Stimulated activated CD4-positive, alpha-beta T cell treated with anti-CD3 and anti-CD28 coated beads, Interleukin-4, amount 100 ng/mL, for 48 hours (primary cell): ENCODE measurements at places on chromosomes 5 and 9.

GRCh38 chr5:14851050-14851419 lies 20.5 kb downstream of the ANKH start:
- DNase-seq = no peak

GRCh38 chr5:18052569-18052968 lies 418.3 kb downstream of the TAF11L14 start:
- no peak for DNase-seq

GRCh38 chr5:116534964-116535651 lies 39.5 kb downstream of the SEMA6A start:
- DNase-seq = no peak

DNA sequence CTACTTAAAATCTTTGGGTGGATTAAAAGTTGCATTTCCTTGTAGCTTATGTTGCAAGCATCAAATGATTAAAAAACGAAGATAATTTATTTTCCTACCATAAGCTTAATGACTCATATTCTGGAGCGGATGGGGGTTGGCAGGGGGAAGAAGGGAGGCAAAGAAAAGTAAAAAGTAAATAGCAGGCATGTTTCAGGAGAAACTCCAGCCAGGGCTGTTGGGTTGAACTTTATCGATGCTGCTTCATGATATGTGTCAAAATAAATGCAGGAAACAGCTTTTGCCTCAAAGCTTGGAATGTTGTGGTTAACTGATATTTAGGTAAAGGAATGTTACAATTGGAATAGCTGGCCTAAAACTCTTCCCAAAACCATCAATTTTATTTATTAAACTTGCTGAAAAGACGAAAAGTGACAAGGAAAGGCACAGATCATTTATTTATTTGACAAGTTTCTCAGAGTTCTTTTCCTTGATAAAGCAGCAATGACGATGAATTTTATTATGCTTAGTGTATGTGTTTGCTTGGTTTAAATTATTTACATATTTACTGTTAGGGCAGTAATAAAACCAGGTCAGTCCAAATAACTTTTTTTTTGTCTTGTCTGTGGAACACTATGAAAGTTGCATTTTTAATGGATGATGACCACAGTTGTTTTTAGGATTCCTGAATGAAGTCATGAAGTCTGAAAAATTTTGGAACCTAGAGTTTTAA lies 177.9 kb downstream of the PCSK1 start:
- no peak for DNase-seq

DNA sequence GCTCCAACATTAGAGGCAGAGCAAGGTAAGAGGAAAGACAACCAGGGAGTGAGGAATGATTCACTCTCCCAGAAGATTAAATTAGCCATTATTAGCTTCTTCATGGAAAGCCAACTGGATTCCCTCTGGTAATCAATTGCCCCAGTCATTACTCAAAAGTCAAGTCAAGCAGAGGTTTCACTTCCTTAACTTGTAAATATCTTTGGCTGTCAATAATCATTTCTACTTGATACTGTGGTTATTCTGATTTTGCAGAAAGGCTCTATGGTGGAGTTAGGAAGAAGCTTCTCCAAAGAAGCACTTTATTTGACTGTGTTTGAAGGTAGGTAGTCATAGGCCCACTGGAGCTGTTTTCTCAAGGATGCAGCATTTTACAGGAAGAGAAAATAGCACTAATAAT lies 78.0 kb downstream of the JAKMIP2 start:
- no peak for DNase-seq

DNA sequence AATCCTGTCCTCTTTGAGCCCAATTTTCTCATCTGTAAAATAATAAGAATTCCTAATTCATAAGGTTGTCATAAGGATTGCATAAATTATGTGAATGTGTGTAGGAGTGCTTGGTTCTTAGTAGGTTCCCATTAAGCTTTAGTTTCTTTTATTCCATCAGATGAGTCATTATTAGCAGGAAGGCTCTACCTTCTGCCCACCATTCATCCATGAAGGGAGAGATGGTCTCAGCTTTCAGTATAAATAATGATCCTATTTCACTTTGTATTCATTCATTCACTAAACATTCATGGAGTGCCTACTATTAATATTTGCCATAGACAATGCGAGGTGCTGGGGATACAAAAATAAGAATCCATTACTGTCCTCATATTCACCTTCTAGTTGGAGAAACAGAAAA lies 3.0 kb downstream of the CMYA5 start:
- DNase-seq = no peak

DNA sequence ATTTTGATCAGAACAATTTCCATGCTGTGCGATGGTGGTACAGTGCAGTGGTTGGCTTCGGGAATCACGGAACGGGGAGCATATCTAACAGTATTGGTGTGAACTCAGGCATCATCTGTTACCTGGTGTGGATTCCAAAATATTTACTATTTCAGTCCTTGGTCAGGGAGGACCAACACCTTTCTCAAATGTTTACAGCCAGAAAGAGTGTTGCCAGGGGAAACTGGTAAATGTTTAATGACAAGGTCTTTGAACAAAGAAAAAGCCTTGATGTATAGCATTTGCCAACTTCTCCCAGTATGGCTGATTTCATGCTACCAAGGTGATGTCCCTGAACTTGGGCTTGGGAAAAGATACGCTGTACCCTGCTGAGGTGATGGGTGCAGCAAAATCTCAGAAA lies 145.6 kb upstream of the POC5 start:
- no peak for DNase-seq

- DNase-seq = no peak
Measured at GRCh38 chr5:98031496-98031895, 742.0 kb upstream of the RGMB start.

GRCh38 chr5:2549900-2550299 lies 201.6 kb downstream of the IRX2 start:
- no peak for DNase-seq
